ENCODE measurements at places on chromosomes 7 and 10.

GRCh38 chr10:22022257-22023032 is 18.9 kb upstream of the DNAJC1 start:
- DNase-seq, result no peak

- DNase-seq, result peak; percentile 2
Observed at GRCh38 chr7:113267271-113267670, 148.9 kb upstream of the SMIM30 start.

DNA sequence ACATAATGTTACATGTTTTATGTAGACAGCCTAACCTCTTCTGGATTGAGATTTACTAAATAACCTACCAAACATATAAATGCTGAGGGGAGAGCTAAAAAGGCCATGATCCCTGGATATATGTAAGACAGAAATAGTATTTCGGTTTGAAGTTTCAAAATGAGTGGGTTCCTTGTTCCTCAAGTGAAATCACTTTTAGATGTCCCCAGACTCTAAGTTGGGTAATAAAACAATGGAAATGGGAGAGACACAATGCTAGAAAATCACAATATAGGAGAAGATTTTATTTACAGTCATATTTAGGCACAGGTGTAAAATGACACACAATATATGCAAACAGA is 56.5 kb downstream of the SHTN1 start:
- no peak for DNase-seq

- no peak for DNase-seq
Observed at GRCh38 chr7:34111031-34111430, 205.7 kb downstream of the BMPER start.

Measured in epithelial cell of esophagus (primary cell).